Esophagus squamous epithelium (tissue), 5 donors: ENCODE measurements at places on chromosomes 7 and 10.

GRCh38 chr7:55502858-55503440, 69.4 kb downstream of the VOPP1 start:
- DNase-seq: no peak

DNA sequence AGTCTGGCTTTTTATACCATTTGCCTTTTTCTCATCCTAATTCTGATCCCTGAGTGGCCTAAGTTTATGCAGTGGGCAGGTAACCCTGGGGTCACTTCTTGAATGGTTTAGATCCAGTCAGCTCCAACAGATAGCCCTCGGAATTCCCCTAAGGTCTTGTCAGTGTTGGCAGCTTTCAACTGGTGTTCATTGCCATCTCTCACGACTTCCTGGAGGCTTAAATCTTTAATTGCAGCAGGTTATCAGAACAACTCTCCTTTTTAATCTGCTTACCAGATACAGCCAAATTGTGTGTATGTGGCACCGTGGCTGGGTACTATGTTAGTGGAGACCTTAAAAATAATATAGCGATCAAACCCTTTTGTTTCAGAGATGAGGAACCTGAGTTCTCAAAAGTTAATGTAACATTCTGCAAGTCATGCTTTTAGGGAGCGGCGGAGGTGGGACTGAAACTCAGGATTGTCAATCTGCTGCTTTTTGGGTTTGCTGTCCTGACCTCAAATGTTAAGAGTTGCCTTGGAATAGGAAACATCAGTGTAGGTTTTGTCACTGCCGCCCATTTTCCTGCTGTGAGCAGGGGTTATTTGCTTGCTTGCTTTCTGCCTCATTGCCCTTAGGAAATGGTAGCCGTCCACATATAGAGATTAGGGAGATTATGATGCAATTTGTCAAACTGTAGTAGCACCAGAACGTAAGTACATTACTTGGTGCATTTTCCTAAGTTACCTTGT, 818 bp downstream of the DLD start:
- no peak for DNase-seq

GRCh38 chr10:26642896-26643653, 54.4 kb upstream of the PDSS1 start:
- DNase-seq: no peak

- DNase-seq: no peak
Observed at GRCh38 chr10:93406364-93407145, 75.6 kb downstream of the MYOF start.

DNA sequence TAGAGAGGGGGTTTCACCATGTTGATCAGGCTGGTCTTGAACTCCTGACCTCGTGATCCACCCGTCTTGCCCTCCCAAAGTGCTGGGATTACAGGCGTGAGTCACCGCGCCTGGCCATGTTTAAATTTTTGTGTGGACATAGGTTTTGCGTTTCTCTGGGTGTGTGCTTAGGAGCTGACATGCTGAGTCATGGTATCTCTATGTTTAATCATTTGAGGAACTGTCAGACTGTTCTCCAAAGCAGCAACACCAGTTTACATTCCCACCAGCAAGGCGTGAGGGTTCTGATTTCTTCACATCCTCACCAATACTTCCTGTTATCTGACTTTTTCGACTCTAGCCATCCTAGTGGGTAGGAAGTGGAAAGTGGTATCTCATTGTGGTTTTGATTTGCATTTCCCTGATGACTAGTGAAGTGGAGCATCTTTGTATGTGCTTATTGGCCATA, 153.7 kb downstream of the DNAJB6 start:
- no peak for DNase-seq

DNA sequence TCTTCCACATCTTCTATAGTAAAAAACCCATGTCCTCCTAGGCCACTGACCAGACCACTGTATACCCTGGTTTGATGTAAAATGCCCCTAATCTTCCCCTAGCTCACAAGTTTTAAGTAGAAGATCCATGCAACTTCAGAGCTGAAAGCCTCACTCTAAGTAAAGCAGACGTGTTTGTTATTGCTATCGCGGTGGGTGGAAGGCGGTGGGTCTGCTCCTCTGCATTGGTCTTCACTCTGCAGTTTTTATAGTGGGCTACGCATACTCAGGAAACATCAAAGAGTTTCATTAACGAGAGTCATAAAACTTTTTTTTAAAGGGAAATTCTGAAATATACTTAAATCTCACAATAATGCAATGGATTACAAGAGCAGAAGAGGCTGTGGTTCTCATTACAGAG, 91.7 kb downstream of the ATE1 start:
- DNase-seq: no peak

DNA sequence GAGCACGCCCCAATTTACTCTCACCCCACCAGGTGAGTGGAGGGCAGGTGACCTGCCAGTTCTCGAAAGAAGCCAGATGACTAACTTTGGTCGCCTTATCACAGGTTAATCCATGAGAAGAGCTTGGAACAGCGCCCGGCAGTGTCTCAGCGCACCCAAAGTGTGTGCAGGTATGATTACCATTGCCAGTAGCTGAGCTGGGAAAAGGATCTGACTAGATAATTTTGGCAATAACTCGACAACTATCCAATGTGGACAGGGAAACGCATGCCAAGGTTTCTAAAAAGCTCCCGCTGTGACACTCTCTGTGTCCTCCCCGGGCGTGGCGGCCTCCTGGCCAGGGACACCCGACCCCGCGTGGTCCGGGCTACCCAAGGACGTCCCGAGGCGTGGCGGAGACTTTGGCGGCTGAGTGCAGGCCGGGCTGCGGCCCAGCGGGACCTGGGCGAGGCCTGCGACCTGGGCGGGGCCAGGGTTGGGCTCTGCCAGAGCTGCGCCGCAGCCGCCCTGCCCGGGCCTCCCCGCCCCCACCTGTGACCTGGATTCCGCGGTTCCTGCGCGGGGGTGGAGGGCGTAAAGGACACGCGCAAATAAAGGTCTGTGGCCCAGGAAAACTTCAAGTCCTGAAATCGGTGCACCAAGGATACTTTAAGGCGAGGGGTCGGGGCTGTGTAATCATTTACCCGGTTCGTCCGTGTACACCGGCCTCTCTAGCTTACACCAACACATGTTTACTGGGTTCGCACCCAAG, 13.7 kb upstream of the WAPL start:
- no peak for DNase-seq

DNA sequence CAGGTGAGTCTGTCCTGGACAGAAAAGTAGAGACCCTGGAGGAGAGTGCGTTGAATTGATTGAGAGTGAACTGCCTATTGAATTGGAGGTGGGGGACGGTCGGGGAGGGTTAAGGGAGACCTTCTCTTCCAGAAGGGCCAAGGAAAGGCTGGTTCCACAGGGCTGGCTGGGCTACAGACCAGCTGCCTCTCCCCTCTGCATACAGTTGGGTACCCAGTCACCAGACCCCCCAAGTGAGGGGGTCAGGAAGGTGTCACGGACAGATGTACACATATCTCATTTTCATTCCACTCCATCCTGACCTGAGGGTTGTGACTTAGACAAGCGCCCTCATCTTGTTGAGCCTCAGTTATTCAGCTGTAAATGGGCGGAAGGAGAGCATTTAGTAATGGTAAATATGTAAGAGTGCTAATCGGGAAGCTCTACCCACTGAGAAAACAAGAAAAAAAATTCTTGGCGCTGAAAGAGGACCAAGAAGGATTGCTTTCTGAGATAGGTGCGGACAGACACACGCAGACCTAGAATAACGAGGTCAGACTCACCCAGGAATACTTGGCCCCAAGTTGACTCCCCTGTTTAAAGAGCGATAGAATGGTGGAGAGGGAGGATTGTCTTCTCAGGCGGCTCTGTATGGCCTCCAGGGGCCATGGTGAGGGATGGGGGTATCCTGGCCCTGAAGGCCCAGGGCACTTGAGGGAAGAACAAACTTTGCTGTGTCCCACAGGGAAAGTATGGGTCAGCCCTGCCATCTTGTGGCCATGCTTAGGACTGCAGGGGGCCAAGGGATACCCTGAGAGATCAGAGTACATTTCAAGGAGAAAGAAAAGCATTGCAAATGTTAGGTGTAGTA, 7.2 kb upstream of the MBL2 start:
- no peak for DNase-seq

DNA sequence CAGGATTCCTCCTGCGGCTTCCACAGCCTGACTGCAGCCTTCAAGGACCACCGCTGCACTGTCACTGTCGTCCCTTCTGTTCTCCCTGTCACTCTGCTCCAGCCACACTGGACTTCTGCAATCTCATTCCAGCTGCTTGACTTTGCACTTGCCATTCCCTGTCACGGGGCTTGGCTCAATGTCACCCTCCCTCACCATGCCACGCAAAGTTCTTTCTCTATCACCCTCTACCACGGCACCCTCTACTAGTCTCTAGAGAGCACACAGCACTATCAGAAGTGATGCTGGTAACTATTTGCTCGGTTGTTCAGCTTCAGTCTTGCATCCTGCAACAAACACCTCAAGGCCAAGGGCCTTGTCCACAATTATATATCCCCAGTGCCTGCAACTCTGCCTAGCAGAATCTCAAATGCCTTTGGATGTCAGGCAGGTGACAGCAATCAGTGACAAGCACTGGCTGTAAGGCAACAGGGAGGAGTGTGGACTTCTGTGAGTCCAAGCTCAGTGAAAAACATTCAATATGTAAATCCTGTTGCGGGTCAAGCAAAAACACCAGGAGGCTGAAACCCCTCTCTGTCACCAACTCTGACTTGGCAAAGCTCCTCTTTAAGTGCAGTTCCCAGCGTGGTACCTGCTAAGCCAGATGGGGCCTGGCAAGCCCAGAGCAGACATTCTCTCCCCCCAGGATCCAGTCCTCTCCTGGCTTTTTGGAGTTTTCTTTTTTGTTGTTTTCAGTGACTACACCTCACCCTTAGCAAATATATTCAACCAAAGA, 259.9 kb downstream of the FGFR2 start:
- DNase-seq: no peak

DNA sequence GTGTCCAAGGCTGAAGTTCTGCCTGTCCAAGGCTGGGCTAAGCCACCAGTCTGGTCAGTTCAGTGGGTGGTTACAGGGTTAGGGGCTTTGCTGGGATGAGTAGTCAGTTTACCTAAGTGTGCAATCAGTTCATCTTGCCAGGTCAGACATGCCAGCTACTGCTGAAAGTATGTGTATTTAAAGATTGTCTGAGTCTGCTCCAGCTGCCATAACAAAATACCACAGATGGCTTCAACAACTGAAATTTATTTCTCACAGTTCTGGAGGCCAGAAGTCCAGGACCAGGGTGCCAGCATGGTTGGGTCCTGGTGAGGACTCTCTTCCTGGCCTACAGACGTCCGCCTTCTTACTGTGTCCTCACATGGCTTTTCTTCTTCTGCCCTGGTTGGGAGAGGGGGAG, 52.4 kb upstream of the TNS3 start:
- no peak for DNase-seq

DNA sequence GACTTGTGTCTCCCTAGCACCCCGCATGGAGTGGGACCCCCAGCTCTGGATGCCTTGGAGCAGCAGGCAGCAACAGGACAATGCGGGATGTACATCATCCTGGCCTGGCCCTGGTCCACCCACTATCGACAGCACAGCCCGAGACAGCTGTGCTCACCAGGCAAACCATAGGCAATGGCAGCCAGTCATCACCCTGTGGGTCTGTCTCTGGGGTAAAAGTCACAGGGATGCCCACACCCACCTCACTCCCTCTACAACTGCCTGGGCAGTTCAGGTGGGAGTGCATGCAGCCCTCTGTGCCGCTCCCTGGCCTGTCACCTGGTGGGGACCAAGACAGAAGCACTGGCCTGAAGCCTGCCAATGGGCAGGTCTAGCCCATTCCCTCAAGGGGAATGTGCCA, 147.8 kb downstream of the GRID1 start:
- no peak for DNase-seq

- no peak for DNase-seq
Observed at GRCh38 chr10:35503578-35503977, 101.6 kb upstream of the GJD4 start.

GRCh38 chr10:62817766-62818425, 1.7 kb upstream of the EGR2 start:
- DNase-seq: no peak

DNA sequence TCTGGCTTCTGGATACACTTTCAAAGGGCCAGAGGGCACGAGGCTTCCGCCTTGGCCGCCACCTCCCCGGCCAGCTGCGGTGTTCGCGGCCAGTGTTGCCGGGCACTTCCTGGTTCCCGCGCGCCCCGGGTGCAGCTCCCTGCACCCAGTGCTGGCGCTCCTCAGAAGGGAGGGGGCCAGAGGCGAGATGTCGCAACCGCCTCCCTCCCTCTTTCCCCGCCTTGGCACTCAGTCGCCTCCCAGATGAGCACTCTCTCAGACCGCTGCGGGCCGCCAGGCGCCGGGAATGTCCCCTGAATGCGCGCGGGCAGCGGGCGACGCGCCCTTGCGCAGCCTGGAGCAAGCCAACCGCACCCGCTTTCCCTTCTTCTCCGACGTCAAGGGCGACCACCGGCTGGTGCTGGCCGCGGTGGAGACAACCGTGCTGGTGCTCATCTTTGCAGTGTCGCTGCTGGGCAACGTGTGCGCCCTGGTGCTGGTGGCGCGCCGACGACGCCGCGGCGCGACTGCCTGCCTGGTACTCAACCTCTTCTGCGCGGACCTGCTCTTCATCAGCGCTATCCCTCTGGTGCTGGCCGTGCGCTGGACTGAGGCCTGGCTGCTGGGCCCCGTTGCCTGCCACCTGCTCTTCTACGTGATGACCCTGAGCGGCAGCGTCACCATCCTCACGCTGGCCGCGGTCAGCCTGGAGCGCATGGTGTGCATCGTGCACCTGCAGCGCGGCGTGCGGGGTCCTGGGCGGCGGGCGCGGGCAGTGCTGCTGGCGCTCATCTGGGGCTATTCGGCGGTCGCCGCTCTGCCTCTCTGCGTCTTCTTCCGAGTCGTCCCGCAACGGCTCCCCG, at the start of gene FFAR4:
Gene FFAR4 (plus strand): TSS at position 231 of the 842 bp plus-strand sequence. CDS start 56 bp downstream, at position 287.
- no peak for DNase-seq

DNA sequence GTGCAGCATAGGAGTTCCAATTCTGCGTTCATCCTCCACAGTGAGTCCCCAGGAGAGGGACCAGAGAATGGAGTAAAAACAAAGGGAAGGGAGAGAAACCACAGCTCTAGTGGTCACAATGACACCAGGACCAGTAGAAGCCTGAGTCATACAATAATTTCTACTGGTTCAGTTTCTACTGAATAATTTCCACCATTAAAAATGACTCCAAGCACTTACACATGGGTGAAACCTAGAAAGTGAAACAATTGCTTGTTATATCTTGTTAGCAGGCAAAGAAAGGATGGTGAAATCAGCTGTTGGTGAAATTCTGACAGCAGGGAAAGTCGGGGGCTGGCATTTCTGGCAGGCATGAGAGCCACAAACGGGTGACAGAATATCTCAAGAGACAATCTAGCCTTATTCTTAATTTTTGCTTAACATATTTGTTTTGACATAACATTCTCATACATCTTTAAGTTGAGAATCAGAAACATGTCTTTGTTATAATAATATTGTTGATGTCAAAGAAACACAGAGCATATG, 1065.8 kb upstream of the C7orf33 start:
- DNase-seq: no peak

DNA sequence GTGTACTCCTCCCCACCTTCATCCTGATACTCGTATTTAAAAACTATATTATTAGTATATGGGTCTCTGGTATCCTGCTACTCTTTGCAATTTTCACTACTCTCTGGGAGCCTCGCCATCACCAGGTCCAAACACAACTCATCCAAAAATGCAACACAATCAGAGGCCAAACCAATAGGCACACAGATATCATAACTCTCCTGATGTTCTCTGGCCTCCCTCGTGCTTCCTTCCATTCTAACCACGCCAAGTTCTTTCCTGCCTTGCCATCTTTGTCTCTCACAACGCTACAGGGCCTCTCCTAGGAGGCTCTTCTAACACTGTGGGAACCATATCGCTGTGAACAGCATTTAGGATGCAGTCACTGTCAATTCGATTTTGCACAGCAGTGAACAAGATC, 7.3 kb downstream of the RHEB start:
- DNase-seq: no peak
